Astrocyte of the spinal cord (primary cell): ENCODE measurements at places on chromosomes 7 and 10.

GRCh38 chr10:102342458-102342857, 53.0 kb upstream of the NFKB2 start:
- peak; percentile 19 for DNase-seq

DNA sequence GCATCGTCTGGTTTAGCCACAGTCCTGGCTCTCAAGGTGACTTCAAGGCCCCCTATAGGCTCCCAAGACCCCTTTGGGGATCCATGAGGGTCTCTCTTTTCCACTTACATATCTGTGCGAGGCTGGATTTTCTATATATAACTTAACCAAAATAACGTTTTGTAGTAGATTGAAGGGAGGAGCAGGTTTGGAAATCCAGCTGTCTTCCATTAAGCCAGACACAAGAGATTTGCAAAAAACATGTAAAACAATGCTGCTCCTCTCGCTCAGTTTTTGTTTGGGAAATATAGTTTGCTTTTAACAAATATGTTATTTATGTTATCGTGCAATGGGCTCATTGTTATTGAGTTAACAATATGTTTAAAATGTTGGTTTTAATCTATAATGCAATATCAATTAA, 811.2 kb downstream of the TYW1 start:
- no peak for DNase-seq

GRCh38 chr7:2553108-2553507, 2.2 kb downstream of the BRAT1 start:
- DNase-seq, result no peak

- DNase-seq, result no peak
Observed at GRCh38 chr10:117622471-117623184, 80.1 kb downstream of the EMX2 start.

GRCh38 chr10:97868134-97868685, 18.6 kb downstream of the GOLGA7B start:
- no peak for DNase-seq

DNA sequence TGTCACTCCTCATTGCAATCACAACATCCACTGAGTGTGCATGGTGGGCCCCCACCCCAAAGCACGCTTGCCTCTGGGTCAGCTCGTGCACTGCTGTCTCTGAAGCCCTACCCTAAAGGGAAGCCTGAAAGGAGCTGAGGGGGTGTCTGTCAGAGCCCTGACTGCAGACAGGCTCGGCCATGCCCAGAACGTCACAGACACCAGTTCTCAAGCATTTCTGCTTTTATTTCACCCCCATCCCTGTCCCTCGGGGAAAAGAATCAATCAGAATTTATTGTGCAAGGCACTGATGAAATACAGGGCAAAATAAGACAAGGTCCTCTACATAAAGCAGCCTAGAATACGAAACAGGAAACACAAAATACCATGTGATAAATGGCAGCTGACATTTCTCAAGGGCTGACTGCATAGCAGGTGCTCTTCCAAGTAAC, 231.8 kb downstream of the WDR37 start:
- DNase-seq, result no peak

GRCh38 chr10:123936426-123936825, 44.8 kb upstream of the CPXM2 start:
- DNase-seq, result no peak

DNA sequence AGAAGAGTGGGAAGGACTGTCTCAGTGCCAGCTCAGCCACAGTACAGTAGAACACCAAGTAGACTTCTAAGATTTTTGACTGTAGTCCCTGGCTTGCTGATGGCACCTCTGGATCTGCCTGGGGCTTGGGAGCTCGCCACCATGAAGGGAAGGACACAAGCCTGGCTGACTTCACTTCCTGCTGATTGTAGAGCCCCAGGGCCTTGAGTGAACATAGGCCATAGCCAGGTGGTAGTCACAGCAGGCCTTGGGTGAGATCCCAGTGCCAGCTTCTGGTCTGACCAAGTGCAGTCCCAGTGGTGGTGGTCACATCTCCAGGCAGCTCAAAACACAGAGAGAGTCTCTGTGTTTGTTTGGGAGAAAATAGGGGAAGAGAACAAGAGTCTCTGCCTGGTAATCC, 57.6 kb upstream of the HBP1 start:
- no peak for DNase-seq

GRCh38 chr10:58003945-58004344, 263.7 kb downstream of the IPMK start:
- no peak for DNase-seq

GRCh38 chr7:156220078-156220605, 407.9 kb upstream of the SHH start:
- no peak for DNase-seq

DNA sequence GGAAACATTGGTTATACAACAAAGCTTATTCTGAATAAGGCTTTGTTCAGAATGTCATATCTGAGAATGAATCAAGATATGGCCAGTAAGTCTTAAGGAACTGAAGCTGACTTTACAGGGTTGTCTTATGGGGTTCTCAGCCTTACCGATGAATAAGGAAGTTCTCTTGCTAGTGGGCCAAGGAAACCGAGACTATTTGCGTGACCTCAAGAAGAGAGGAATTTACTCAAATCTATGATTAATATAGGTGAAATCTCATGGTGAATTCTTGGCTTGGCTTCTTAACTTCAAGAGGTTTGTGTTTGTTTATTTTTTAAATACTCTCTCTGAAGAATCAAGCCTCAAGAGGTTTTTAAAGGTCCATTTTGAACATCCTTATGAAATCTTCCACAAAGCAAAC, 4.7 kb upstream of the MRLN start:
- peak; percentile 75 for DNase-seq

DNA sequence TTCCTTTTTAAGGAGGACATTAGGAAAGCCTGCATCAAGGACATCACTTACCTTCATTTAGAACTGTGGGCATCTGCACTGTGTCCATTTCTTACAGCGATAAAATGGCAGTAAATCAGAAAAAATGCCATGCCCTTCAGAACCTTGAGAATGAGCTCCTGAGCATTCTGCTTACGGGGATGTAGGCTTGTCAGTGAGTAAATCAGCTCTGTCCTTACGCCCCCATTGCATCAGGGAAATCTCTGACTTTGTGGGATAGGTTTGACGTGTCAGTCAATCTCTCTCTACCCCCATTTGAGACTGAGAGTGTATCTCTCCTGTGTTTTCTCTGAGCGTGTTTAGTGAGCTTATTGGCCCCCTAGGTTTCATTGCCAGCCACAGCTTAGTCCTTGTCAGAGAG, 837.1 kb downstream of the LRMDA start:
- DNase-seq, result no peak

GRCh38 chr10:53006663-53007526, 234.3 kb upstream of the MBL2 start:
- DNase-seq, result no peak

GRCh38 chr10:97991871-97992270, 38.5 kb downstream of the CRTAC1 start:
- DNase-seq, result peak; percentile 20

DNA sequence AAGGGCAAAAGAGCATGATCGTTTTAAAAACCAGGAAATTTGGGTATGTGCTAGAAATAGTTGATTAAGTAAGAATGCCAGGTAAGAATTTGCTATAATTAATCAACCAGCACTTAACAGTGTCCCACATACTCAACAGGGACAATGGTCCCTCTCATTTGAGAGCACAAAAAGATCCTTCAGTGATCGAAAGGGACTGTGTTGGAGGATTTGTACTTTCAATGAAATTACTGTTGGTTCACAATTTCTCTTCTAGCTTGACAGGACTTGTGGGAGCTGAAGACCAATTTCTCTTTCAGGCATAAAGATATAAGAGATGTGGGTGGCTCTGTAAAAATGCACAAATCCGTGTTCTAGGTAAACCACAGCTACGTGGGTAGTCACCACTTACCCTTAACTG, 12.5 kb upstream of the PLEKHS1 start:
- no peak for DNase-seq
